ENCODE measurements at places on chromosomes 12 and 14. TPM values are rescaled to one million over a fixed set of nuclear protein-coding genes. Genes with fewer than 3 reads are reported as not detected.

The GARIN6 gene
- not detected for total RNA-seq

The NAV3 gene
- total RNA-seq, result 12.9 TPM

The SLC2A13 gene
- 12.8 TPM for total RNA-seq

The ASCL1 gene
- not detected for total RNA-seq

The KERA gene
- total RNA-seq, result not detected

The GPRC5D gene
- total RNA-seq, result 13.4 TPM

The EIF5 gene
- total RNA-seq, result 167 TPM

The CLEC6A gene
- not detected for total RNA-seq

The KRT83 gene
- not detected for total RNA-seq

The ARG2 gene
- total RNA-seq, result 9.6 TPM

The MSRB3 gene
- 5.2 TPM for total RNA-seq

The WNT5B gene
- total RNA-seq, result 7.3 TPM

The MORN3 gene
- 1.6 TPM for total RNA-seq

The NFE2 gene
- total RNA-seq, result 1.4 TPM

The CPM gene
- 67.5 TPM for total RNA-seq

The NUMB gene
- 43.1 TPM for total RNA-seq

The TOMM20L gene
- total RNA-seq, result not detected

The VRTN gene
- total RNA-seq, result 0.21 TPM

The RERGL gene
- 5.3 TPM for total RNA-seq

The DNAH10 gene
- not detected for total RNA-seq

The NGB gene
- total RNA-seq, result not detected

The CLMN gene
- total RNA-seq, result 6.7 TPM

The PALS1 gene
- 23.4 TPM for total RNA-seq

The OR4N5 gene
- total RNA-seq, result not detected

The SNX6 gene
- total RNA-seq, result 51.7 TPM

The FBXO33 gene
- 16.9 TPM for total RNA-seq

The NTF3 gene
- total RNA-seq, result 2.9 TPM

The FBLN5 gene
- total RNA-seq, result 44.3 TPM

The RASAL1 gene
- total RNA-seq, result 19.8 TPM

The BIN2 gene
- 1.9 TPM for total RNA-seq

The RNFT2 gene
- 1.4 TPM for total RNA-seq

The KHNYN gene
- total RNA-seq, result 145 TPM

The TAS2R9 gene
- not detected for total RNA-seq

The RBP5 gene
- not detected for total RNA-seq

The KRT1 gene
- total RNA-seq, result 4,815 TPM

The CDCA4 gene
- total RNA-seq, result 38.6 TPM

The CLEC14A gene
- 5.9 TPM for total RNA-seq

The IL22 gene
- total RNA-seq, result not detected

The SELPLG gene
- 3.3 TPM for total RNA-seq

The IKZF4 gene
- total RNA-seq, result 3.8 TPM

The KSR2 gene
- 0.24 TPM for total RNA-seq

The ADAM21 gene
- total RNA-seq, result not detected

The C1QL4 gene
- total RNA-seq, result not detected

The RFLNA gene
- 0.38 TPM for total RNA-seq

The TAS2R31 gene
- 3.5 TPM for total RNA-seq

The CACNA2D4 gene
- total RNA-seq, result 0.56 TPM

The P2RX7 gene
- total RNA-seq, result 15.4 TPM

The OTUB2 gene
- total RNA-seq, result 35.5 TPM

The ANAPC7 gene
- total RNA-seq, result 56.6 TPM

The SERPINA10 gene
- total RNA-seq, result not detected

The ITGB7 gene
- 2.9 TPM for total RNA-seq

The HCAR3 gene
- total RNA-seq, result 5.3 TPM

The MIP gene
- total RNA-seq, result not detected

The WSB2 gene
- 46.0 TPM for total RNA-seq

The CIPC gene
- 50.2 TPM for total RNA-seq
